ENCODE measurements at places on chromosomes 7 and 10. TPM values are rescaled to one million over a fixed set of nuclear protein-coding genes. Genes with fewer than 3 reads are reported as not detected.

The OGDHL gene
- not detected for total RNA-seq

The TBX20 gene
- not detected for total RNA-seq

GRCh38 chr10:32713560-32713959 lies 244.5 kb downstream of the ITGB1 start:
- no peak overlapping the region for H3K27ac ChIP-seq
- H3K4me1 ChIP-seq: no peaks in the 10 kb centered on the region
- H3K4me3 ChIP-seq: no peak overlapping the region
- DNase-seq: no peak
- no peaks in the 10 kb centered on the region for H3K36me3 ChIP-seq
- H3K27me3 ChIP-seq: no peaks in the 10 kb centered on the region

DNA sequence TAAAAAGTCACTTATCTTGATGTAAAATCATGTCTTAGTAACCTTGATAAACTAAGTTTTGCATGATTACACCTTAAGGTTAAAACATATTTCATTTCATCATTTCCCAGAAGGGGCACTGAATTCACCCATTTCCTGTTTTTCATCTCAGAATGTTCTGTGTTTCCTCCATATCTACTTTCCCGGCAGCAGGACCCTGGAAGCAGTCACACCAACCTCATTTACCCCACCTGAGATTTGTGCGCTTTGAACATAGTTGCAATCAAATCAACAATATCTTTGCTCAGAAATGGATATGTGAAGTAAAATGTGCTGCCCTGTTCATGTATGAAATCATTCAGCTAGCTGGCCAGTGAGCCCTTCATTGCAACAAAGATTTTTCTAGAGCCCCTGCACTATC lies 46.8 kb downstream of the IKZF1 start:
- H3K27me3 ChIP-seq: no peaks in the 10 kb centered on the region
- peaks cover 20% of the 10 kb centered on the region for H3K36me3 ChIP-seq
- H3K27ac ChIP-seq: peak overlapping the region; percentile 96
- H3K4me3 ChIP-seq: peak overlapping the region; percentile 5
- H3K4me1 ChIP-seq: peaks cover 99% of the 10 kb centered on the region

DNA sequence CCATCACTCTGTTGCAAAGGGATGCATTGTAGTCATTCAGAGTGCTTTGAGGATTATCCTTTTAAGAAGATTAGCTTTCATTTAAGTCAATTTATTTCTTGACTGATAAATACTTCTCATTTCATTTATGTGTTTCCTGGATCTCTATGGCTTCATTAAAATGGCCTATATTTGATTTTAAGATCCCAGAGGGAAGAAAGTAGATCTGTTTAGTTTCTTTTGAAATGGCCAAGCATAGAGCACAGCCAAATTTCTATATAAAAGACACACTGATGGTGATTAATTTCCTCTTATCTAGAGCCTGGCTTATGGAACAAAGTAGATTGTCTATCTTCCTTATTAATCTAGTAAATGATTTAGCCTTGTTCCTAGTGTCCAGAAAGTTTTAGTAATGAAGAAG lies 129.7 kb upstream of the CALCR start:
- no peaks in the 10 kb centered on the region for H3K36me3 ChIP-seq
- no peak for DNase-seq
- H3K27ac ChIP-seq: no peak overlapping the region
- H3K4me1 ChIP-seq: no peaks in the 10 kb centered on the region
